ENCODE measurements at places on chromosomes 11 and 22.

DNA sequence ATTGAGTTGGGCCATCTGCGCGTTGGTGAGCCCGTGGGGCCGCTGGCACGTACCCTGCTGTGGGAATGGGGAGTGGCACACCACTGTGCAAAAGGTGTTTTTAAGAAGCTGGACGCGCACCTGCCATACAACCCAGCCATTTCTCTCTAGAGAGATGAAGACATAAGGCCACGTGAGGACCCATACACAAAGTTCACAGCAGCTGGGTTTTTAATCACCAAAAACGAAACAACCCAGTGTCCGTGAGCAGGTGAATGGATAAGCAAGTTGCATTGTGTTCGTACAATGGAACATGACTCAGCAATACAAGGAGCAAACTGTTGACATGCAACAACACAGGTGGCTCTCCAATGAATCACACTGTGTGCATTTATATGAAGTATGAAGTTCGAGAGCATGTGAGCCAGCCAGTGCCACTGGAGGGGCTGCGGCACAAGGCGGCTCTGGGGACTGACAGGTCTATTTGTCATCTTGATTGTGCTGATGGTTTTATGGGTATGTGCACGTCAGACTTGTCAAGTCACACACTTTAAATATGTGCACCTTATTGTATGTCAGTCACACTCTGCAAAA is 30.6 kb upstream of the PANX2 start:
- peak; percentile 54 for DNase-seq

DNA sequence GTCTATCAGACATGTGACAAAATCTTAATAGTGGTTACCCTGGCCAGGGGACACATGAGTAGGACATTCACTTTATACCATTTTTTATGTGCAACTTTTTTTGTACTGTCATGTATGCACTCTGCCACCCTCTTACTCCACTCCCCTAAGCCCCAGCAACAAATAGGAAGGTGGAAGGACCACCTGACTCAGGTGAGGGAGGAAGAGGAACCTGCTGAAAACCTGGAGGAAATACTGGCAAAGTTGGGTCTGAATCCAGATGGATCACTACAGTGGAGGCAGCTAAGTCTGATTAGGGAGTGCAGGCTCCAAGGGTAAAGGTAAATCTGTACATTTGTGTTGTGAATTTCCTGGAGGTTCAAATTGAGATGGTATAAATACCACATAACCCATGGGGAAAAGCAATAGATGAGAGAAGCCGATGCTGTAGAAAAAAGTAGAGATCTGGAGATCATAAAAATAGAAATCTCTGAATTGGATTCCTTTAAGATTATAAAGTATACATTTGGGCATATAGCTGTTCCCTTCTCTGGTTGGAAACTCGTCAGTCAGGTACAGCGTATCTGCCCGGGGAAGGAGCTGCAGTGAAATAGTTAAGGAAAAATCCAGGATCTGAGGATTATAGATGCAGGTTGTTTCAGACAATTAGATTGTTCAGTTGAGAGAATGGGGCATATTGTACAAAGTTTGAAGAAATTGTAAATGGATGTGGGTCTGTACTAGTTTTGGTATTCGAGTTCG is 52.2 kb upstream of the OR9Q1 start:
- no peak for DNase-seq

GRCh38 chr11:130710497-130711012 is 205.7 kb downstream of the SNX19 start:
- no peak for DNase-seq

DNA sequence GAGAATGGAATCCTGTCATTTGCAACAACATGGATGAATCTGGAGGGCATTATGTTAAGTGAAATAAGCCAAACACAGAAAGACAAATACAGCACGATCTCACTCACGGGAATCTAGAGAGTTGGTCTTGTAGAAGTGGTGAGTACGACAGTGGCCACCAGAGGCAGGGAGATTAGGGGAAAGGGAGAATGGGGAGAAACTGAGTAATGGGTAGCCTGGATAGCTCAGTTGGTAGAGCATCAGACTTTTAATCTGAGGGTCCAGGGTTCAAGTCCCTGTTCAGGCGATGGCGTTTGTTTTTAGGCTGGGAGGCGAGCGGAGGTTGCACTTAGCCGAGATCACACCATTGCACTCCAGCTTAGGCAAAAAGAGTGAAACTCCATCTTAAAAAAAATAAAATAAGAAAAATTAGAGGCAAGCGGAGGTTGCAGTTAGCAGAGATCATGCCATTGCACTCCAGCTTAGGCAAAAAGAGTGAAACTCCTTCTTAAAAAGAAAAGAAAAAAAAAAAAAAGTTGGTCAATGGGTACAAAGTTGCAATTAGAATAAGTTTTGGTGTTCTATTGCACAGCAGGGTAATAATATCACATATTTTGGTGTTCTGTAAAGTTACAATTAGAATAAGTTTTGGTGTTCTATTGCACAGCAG is 95.7 kb upstream of the UBASH3B start:
- no peak for DNase-seq

- DNase-seq, result no peak
Observed at GRCh38 chr11:69825941-69826340, 6.7 kb upstream of the FGF3 start.

DNA sequence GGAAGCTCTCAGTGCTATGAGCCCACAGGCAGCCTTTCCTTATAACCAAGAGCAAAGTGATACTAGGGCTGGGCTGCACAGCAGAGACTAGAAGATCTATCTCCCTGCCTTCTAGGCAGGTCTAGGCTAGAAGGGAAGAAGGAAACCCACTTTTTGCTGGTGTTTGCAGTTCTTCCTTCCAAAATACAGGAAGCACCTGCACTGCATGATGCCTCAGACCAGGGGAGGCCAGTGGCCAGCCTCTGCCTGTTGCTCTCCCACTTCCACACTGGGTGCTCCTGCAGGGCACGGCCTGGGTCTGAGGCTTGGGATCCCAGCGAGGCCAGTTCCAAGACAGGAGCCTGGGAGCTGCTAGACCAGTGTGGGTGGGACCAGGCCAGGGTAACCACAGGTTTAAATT is 6.0 kb upstream of the UCP3 start:
- no peak for DNase-seq

DNA sequence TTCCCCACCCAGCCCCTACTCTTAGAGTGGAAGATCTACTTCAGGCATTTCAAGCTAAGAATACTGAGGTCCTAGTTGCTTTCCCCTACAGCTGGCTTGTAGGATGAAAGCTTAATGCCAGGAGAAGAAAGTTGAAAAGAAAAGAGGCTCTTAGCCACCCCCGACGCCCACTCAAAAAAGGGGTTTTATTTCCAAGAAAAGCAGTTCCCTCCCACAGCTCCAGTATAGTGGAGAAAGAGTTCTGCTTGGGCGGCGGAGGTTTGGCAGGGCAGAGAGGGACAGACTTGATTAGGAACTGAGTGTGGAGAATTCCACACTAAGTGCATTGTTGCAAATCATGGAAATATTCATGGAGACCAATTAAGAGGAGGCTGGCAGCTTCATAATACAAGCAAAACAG is 470.9 kb downstream of the ETS1 start:
- no peak for DNase-seq

- no peak for DNase-seq
Observed at GRCh38 chr11:80816966-80817365, 1376.1 kb upstream of the TENM4 start.

DNA sequence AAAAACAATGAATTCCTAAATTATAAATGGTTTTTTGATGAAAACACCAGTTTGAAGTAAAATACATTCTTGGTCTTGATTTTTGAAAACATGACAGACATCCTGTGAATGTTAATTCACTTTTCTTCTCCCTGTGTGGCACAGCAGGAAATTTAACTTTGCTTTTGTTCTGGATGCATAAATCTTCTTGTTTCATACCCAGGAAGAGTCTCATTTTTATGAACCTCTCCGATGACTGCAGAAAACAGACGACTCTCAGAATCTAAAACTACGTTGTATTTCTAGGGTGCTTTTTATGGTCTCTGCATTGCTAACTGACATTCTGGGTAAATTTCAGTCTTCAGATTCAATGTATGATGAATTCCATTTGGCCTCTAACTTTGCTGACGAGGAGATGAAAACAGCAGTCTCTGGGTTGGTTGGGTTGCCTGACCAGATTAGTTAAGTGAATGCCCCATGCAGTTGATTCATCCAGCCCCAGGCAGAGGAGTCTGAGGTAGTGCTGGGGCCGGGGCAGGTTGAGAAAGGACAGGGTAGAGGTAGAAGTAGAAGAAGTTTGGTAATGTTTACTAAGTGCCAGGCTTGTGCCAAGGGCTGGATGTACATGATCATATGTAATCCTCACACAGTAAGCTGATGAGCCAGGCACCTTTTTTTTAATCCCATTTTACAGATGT is 20.1 kb downstream of the TCP11L1 start:
- no peak for DNase-seq

DNA sequence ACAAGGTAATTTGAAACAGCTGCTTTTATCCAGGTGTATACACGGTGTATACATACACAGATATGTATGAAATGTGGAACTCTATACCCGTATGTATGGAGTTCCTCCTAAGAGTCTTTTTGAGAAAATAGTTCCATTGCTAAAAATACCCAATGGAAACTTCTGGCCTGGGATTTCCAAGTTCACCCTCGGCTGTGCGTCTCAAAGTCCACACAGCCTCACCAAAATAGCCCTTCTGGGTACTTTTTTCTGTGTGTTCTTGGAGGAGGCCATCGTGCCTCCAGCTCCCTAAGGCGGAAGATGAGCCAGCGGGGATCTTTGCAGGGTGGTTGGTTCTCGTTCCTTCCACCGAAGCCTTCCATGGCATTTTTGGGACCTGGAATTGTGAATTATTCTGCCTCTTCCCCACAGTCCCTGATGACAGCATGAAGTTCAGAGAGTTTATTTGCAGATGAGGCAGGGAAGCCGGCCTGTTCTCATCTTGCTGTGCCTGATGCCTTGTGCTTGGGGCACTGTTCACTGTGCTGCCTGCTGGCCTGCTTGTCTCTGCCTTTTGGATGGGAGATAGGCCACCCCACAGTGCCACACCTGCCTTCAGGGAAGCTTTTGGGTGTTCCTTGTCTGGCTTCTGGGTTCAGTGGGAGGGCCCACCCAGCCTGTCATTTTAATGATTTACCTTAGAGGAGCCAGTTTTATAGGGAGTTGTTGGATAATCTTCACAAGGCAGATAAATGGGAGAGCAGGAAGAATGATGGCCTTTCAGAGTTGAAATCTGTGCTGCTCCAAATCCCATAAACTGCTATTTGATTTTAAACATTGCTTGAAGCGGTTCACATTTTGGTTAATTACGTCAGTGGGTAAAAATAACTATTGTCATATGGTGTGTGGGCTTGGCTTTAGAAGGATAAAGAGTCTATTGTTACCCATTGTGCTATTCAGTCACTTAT is 112.7 kb upstream of the OR4B1 start:
- no peak for DNase-seq

DNA sequence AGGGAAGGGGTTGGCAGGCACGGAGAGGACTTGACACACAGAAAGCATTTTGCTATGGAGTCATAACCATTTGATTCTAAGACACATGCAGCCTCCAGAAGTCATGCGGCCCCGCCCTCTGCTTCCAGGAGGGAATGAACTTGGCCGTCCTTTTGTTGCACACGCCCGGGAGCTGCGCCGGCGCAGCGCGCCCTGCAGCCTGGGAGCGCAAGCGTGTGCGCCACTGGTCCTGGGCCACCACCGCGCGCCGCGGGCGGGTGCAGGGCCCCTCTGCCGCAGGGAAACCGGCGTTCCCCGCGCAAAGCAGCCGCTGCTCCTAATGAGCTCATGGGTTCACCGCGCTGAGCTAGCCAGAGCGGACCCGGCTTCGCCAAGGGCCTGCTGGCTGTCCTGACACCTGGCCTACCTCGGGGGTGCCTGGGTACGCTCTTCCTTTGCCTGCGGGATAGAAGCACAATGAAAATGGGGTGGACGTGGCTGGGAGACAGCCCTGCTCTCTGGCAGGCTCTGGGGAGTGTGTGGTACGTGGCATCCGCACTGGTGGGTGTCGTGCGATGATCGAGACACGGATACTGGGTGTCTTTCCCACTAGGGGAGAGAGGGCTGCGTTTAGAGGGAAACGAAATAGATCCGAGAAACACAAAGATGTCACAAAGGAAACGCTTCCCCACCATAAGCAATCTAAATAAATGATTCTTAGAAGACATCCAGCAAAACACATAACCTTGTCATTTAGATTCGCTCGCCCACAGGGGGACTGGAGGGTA is 669 bp downstream of the MICAL3 start:
- no peak for DNase-seq

DNA sequence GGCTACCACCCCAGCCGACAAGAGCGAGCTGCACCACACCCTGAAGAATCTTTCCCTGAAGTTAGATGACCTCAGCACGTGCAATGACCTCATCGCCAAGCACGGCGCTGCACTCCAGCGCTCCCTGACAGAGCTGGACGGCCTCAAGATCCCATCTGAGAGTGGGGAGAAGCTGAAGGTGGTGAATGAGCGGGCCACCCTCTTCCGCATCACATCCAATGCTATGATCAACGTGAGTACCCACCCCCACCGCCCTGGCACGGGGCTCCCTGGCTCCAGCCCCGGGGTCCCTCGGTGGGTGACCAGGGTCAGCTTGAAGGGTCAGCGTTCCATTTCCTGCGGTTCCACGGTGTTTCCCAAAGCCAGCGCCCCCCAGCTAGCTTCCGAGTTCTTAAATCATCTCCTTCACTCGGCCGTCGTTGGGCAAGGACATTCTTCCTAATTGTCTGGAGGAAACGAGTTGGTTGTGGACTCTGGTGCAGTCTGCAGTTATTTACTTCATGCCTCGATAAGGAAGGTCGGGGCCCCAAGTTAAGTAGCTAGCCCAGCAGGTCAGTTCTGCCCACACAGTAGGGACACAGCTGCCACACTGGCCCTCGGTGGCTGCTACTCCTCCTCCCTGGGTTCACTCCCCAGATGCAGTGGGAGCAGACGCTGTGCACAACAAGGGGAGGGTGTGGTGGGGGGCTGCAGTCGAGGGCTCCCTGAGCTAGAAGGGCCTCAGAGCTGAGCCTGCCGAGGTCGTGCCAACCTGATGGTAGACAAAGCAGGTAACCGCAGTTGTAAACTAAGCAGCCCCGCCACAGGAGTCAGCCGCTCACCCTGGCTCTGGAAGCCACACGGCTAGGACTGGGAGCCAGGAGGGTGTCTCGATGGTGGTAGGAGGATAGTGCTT is 97.9 kb downstream of the MORC2 start:
- DNase-seq, result no peak

GRCh38 chr11:27640954-27641353 is 59.3 kb downstream of the BDNF start:
- DNase-seq, result no peak

GRCh38 chr11:10938231-10938630 is 80.4 kb upstream of the ZBED5 start:
- DNase-seq, result no peak

- DNase-seq, result no peak
Observed at GRCh38 chr22:47188261-47189055, 426.0 kb downstream of the TBC1D22A start.

DNA sequence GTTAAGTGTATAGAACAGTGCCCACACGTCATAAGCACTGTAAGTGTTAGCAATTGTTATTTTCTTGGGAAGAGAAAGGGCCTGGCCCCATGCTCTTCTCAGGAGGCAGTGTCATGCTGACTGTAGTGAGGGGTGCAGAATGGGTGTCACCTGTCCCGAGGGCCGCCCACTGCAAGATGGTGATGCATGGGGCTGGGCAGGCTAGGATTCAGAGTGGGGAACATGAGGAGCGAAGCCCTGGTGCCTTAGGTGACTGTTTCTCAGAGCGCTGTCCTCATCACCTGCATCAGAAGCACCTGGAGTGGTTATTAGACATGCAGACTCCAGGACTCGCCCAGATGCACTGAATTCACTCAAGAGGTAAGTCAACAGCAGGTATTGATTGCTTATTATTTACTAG is 101.0 kb upstream of the PARVA start:
- DNase-seq, result no peak
